AG04450 (cell line): ENCODE measurements at places on chromosomes 16 and 17.
A peak's percentile ranks its signal among the peaks of the same experiment; 100 is the strongest.

GRCh38 chr16:75377729-75378386 lies 55.4 kb downstream of the CFDP1 start:
- DNase-seq, result peak; percentile 63

DNA sequence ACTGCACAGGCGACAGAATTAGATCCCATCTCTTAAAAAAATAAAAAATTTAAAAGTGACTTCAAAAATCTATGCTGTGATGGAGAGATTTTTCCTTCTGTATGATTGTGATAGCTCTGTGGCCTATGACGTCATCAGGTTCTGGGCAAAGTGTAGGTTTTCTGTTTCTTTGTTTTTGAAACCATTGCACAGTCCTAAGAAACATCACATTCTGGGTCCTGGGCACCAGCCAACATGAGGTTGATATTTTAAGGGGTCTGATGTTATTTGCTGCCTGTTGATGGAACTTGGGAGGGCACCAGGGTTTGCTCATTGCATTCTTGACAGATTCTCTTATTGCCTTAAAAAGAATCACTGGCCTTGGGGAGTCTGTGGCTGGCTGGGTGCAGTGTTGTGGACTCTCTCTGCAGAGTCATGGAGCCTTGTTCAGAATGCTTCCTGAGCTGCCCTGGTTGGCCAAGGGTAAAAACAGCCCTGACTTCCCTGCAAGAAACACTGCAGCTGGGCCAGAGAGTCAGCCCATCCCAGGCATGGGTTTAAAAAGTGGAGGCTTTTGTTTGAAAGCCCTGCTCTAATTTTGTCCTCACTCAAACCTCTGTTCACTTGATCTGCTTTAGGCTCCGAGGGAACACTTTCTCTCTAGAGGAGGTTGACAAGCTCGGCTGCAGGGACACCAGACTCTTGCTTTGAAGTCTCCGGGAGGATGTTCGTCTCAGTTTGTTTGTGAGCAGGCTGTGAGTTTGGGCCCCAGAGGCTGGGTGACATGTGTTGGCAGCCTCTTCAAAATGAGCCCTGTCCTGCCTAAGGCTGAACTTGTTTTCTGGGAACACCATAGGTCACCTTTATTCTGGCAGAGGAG lies 10.5 kb upstream of the CYLD start:
- DNase-seq, result no peak

DNA sequence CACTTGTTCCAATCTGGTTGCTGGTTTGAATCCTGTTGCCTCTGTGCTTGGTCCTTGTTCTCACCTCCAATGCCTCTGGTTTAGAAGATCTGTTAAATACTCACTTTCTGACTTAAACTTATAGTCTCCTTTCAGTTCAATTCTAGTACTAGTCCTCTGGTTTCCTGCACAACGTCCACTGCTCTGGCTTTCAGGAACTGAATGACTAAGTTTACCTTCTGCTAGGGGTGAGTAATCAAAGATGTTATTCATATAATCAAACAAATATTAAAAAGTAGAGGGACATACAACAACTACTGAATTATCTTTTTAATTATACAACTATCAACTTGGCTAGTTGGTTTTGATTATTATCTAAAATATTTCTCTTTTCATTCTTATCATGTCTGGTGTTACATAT lies 496.4 kb upstream of the TOM1L1 start:
- DNase-seq, result no peak

GRCh38 chr16:48452991-48453760 lies 68.0 kb upstream of the SIAH1 start:
- no peak for DNase-seq

- peak; percentile 89 for DNase-seq
Measured at GRCh38 chr17:71071837-71072236, 902.5 kb downstream of the KCNJ2 start.

DNA sequence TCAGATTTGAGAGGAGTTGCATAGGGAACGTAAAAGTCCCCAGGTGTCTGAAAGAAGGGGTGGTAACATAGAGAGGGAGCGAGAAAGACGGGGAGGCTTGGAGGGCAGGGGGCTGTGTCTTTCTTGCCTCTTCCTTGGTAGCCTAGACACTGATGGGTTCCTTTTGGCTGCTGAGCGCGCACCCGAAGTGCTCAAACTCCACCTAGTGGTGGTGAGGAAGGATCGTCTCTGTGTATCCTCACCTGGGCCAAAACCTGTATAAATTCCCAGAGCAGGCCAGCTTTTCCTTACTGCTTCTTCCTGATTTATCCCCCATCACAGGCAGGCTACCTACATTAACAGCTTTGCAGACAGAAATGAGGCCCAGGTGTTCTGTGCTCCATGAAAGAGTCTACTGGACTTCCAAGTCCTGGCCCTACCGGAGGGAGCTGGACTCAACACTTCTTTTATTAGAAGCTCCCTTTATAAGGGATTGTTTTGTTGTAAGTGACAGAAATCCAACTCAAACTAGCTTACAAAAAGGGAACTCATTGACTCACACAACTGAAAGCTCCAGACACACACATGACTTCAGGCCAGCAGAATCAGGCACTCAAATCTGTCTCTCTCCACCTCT lies 5.5 kb upstream of the SLC25A35 start:
- no peak for DNase-seq

- no peak for DNase-seq
Measured at GRCh38 chr16:9297437-9298113, 206.1 kb downstream of the HAPSTR1 start.

GRCh38 chr16:73145166-73145880 lies 97.4 kb upstream of the ZFHX3 start:
- no peak for DNase-seq

DNA sequence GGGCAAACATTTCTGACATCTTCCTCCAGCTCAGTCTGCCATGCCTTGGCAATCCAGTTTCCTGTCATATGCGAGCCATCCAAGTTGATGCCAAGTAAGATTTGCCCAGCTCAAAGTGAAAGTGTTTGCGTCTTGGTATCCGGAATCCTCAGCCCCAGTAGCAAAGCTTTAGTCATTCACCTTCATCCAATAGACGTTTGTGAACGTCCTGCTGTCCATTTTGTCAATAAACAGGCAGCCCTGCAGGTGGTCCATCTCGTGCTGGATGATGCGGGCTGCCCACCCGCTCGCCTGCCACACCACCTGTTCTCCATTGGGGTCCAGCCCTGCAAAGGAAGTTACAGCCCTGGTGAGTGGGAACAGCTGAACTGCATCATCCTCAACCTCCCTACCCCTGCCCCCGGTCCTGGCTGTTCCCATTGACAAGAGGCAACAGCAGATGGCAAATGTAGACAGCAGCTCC lies 1.5 kb downstream of the PDF start:
- no peak for DNase-seq

DNA sequence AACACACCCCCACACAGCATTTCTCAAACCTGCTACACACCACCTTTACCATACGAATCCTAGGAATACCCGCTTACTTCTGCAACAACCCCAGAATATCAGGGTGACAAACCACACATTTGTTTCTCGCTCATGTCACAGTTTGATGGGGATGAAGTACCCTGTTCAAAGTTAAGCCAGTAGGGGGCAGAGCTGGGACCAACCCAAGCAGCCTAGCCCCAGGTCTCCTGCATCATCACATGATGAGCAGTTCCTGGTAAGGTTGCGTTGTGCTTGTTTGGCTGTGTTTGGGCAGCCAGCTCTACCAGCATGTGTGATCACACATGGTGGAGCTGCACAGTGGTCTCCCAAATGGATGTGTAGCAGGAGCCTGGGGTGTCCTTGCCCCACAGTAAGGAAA lies 103.6 kb upstream of the C16orf82 start:
- no peak for DNase-seq

DNA sequence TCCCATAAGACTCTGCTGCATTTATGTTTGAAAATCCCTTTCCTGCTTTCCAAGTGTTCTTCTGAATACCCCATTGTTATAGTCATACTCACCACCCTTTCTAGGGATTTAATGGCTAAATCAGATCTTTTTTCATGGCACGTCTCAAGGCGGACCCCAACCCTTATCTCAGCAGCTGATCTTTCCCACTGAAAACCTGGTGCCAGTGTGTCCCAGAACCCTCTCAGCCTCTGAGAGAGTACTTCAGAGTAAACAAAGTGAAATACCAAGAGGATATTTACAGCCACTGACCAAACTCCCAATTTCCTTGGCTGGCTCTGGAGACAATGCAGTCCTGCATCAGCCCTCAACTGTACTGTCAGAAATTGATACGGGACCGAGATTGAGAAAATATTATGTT lies 101.7 kb downstream of the TMEM100 start:
- no peak for DNase-seq

GRCh38 chr17:66383333-66383732 lies 80.9 kb downstream of the PRKCA start:
- peak; percentile 80 for DNase-seq

- DNase-seq, result no peak
Measured at GRCh38 chr17:59425085-59425931, 93.9 kb downstream of the YPEL2 start.

DNA sequence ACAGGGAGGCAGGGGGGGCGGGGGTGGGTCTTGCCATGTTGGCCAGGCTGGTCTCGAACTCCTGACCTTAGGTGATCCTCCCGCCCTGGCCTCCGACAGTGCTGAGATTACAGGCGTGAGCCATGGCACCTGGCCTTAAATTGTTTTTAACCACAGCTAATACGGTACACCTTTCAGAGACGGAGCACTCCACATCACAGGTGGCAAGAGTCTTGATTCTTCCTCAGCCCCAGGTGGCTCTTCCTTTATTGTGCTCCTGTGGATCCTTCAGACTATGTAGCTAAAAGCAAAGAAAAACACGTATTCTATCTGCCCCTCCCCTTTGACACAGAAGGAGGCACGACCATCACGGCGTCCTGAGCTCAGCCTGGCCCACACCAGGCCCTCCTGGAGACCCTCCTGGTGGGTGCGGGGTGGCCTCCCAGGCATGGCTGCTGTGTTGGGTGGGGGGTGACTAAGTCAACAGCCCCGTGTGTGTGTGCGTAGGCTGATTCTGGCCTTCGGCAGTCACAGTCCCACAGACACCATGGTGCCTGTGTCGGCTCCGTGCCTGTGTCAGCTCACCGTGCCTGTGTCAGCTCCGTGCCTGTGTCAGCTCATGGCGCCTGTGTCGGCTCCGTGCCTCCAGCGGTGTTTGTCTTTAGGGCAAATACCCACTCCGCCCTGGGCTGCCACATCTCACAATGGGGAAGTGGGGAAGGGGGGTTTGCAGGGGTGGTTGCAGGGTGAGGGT lies 10.8 kb upstream of the SECTM1 start:
- DNase-seq, result no peak

DNA sequence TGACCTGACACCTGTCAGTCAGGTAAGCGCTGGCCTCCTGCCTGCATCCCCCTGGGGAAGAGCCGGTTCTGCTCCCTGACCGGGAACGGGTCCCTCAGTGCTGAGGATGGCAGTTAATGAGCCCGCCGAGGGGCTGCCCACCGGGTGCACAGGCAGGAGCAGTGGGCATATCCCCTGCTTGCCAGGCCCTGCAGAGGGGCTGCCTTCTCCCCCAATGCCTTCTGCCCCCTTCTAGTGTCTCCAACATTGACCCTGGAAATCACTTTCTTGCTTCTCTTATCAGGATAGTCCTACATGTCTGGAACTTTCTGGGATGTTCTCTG lies 388.5 kb downstream of the SEC14L1 start:
- DNase-seq, result no peak

DNA sequence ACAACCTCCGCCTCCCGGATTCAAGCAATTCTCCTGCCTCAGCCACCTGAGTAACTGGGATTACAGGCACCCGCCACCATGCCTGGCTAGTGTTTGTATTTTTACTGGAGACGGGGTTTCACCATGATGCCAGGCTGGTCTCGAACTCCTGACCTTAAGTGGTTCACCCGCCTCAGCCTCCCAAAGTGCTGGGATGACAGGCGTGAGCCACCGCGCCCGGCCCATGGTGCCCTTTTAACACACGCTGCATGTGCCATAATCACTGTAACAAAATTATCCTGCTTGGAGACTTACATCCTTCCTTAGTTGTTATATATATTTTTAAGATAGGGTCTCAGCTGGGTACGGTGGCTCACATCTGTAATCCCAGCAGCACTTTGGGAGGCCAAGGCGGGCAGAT lies 5.4 kb downstream of the CD7 start:
- DNase-seq, result no peak

DNA sequence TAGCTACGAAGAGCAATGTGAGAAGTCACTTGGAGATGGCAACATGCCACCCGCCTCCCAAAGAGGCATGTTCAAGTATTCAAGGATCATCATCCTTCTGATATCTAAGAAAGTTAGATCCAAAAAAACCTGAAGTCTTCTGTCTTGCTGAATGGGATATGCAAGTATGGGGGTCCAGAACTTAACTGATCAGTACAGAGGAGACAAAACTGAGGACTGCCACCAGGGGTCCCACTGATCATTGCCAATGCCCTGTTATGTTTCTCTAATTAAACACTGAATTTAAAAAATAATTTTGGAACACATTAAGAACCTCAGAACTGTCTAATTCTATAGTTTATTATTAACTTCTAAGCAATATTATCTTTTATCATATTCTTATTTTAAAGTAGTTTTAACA lies 99.7 kb downstream of the CDH8 start:
- DNase-seq, result no peak

DNA sequence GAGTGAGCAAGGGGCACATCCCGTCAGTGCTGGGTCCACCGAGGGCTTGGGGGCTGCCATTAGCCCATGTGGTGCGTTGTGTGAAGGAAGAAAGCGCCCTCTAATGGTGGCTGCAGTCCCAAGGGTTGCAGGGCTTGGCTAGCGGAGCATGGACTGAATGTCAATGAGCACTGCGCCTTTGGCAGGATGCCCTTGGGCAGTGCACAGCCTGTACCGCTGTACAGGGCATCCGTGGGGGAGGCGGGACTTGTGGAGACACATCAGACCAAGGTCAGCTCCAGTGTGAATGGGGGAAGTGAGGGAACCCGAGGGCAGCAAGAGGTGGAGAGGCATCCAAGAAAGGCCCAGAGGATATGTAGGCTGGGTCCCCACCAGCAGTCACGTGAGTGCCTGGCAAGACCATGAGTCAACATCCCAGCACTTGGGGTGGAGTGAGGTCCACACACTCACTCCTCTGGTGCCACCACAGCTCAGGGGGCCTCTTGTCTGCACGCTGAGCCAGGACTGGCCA lies 75.5 kb upstream of the MED9 start:
- DNase-seq, result no peak

GRCh38 chr17:32264140-32264799 lies 1.4 kb upstream of the RHBDL3 start:
- DNase-seq, result no peak

GRCh38 chr17:6470751-6471521 lies 26.7 kb downstream of the PIMREG start:
- DNase-seq, result no peak

DNA sequence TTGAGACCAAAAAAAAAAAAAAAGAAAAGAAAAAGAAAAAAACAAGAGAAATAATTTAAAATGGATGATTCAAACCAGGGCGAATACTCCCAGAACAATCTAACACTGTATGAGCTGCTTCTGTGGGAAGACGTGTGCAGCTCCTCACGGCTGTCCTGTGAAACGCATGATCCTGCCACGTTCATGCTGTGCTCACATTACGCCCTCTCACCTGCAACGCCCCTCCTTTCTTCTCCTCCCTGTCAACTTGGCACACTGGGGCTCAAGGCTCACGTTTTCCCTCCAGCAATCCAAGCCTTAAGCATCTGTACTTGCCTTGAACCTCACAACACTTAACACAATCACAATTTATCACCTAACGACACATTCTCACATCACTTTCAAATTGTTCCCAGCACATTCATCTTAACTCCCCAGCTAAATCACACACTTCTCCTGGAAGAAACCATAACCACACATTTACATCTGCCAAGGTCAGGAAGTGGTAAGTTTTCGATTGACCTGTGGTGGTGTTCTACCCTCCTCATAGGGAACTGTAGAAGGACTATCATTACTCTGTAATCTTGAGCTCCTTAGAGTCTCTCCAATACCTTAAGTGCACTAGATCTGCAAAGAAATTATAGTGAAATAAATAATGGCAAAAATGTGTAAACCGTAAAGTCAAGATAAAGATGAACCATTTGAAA lies 29.1 kb downstream of the MBTPS1 start:
- no peak for DNase-seq

- no peak for DNase-seq
Measured at GRCh38 chr17:42287305-42287976, 857 bp upstream of the STAT5A start.
